ENCODE measurements at places on chromosomes 7 and 10. TPM values are rescaled to one million over a fixed set of nuclear protein-coding genes. Genes with fewer than 3 reads are reported as not detected.

The ABCC2 gene
- polyA plus RNA-seq = 0.48 TPM

DNA sequence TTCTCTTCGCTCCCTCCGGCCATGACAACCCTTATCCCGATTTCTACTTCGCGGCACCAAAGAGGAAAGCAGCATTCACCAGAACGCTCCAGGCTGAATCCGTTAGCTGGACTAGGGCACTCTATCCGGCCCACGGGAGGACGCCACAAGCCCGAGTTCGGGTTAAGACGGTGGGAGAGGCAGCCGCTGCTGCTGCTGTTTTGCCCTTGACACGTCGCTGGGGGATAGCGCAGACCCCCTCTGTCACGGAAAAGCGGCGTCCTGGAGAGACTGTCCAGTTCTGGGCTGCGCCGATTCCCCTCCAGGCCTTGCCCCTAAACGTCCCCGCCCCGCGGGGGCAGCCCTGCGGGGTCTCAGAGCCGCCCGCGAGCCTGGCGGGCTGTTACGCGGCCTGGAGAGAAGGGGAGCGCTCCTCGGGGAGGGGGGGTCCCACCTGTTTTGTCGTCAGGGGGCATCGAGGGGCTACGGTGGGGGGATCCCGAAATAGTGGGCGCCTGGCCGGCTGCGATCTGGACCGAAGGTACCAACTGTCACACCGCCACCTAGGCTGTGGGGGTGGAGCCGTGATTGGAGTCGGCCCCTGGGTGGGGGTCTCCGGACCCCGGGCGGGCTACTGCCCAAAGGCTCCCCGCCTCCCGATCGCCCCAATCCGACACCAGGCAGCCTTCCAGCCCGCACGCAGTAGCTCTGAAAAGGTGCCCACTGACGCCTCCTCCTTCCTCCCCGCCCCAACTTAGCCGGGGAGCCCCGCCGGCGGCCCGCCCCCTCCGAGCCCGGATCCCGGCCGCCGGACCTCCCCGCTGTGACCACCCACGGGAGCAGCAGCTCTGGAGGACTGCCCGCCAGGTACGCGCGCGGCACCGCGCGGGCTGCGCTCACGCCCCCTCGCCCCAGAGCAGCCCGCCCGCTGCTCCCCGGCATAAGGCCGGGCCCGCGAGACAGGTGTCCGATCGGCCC is 772 bp downstream of the SGMS1 start:
- peak; percentile 64 for DNase-seq

- no peak for DNase-seq
Observed at GRCh38 chr7:101104799-101105198, 19.5 kb downstream of the TRIM56 start.

DNA sequence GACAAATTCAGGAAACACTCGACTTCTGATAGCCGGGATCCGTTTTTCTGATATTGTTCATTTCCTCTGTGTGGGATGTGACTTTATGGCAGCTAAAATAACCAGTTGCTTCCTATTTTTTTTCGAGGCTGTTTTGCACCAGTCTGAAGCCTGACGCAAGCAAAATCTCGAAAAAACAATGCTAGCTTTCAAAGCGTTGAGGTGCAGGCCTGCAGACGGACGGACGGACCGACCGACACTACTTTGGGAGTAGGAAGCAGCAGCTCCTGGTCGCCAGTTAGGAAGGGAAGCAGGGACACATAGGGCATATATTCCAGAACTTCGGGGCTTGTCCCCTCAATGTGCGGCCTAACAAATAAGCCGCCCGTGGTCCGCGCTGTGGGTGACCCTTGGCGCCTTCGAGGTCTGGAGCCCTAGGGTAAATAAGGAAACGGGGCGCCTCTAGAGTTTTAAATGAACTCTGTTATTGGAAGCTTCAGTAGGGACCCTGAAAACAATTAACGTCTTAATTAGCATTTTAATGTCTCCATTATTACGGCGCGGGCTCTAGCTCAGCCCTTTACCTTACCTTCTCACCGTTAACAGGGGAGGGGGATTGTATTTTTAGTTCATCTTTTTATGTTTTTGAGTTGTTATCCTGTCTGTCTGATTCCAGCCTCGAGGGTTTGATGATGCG is 1.3 kb downstream of the HHEX start:
- DNase-seq = no peak

DNA sequence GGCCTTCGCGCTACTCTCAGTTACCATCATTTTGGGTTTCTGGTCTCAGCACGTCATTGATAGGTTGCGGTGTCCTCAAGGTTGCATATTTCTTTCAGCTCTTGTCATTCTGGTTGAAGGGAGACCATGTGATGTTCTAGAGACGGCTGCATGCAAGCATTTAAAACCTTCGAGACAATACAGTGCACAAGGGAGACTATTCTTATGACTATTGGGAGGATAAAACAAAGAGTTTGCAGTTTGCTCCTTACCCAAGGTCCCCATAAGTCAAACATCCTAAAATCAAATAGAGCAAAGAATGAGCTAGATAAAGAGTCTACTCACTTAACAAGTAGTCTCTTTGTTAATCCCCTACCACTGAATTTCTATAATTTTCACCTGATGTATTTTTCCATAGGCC is 39.1 kb downstream of the NPVF start:
- DNase-seq = no peak

GRCh38 chr7:151435971-151436370 is 4.0 kb downstream of the CRYGN start:
- no peak for DNase-seq

- DNase-seq = no peak
Observed at GRCh38 chr7:104973909-104974415, 40.0 kb upstream of the KMT2E start.

The ARHGAP21 gene
- 35.5 TPM for polyA plus RNA-seq

The ZNF804B gene
- polyA plus RNA-seq = not detected

DNA sequence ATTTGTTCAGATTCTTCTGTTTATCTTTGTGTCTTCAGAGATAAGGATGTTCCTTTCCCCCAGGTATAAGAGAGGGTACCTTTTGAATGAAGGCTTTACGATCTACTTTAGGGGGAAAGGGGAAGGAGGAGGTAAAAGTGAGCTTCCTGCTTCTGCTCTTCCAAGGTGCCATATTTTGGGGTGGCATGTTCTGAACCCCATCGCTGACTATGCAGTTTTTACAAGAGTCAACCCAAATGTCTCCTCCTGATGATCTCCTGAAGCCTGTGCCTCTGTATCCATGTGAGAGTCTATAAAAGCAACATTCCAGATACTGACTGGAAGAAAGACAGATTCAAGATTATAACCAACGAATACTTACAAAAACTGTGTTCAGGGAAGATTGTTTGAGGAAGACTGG is 102.5 kb downstream of the ZNF277 start:
- DNase-seq = no peak

- no peak for DNase-seq
Observed at GRCh38 chr10:73763343-73763742, 18.5 kb upstream of the CHCHD1 start.

The HERC4 gene
- 24.3 TPM for polyA plus RNA-seq

DNA sequence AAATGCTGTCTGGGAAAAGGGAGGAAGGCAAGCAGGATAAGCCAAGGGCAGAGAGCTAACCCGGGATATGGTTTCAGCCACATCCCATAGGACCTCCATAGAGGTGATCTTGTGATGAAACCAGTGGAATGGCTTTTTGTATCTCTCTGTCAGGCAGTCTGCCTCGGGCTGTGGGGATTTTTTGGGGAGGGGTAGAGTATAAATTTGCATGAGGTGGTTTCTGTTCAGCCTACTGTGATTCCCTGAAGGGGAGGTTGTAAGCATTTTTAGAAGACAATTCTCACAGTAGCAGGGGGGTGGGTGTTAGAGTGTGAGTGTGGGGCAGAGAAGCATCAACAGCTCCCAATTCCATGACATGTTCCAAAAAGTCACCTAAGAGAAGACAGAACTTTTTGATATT is 11.8 kb downstream of the OR9A2 start:
- no peak for DNase-seq

The CYP3A4 gene
- not detected for polyA plus RNA-seq

- peak; percentile 86 for DNase-seq
Observed at GRCh38 chr10:129951101-129951969, 12.7 kb downstream of the EBF3 start.

The IDI2 gene
- not detected for polyA plus RNA-seq

DNA sequence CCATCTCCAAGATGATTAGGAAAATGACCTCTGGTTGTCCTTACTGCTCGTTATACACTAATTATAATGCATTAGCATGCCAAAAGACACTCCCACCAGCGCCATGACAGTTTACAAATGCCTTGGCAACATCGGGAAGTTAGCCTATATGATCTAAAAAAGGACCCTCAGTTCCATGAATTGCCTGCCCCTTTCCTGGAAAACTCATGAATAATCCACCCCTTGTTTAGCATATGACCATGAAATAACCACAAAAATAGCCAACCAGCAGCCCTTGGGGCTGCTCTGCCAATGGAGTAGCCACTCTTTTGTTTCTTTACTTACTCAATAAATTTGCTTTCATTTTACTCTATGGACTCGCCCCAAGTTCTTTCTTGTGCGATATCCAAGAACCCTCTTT is 41.6 kb upstream of the KCNMA1 start:
- DNase-seq = no peak

GRCh38 chr10:44975431-44976331 is 2.9 kb downstream of the DEPP1 start:
- no peak for DNase-seq

DNA sequence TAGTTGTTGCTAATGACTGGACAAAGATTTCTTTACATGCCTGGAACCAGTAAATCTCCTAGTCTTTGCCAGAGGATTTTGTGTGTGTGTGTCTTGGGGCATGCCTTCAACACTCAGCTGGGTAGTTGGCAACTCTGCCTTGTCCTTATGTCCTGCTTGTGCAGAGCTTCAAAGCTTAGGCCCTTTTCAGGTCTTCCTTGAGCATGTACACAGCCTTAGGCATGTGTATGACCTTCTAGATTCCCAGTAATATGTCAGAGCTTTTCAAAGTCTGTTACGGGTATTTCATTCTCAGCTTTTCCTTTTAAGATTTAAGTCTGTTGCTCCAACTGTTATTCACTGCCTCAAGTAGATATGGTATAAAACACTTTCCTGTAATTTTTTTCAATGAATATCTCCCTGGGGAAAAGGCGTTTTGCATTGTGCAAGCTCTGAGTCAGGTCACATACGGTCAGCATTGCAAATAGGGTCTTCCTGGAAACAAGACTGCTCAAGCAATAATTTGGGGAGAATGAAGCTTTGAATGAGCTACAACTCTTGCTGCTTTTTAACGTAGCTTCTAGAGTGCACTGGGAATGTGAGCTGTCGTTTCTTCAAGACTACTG is 25.5 kb downstream of the SHOC2 start:
- no peak for DNase-seq

The TMEM273 gene
- not detected for polyA plus RNA-seq

- DNase-seq = peak; percentile 90
Observed at GRCh38 chr10:71812016-71812912, 38.8 kb downstream of the PSAP start.

DNA sequence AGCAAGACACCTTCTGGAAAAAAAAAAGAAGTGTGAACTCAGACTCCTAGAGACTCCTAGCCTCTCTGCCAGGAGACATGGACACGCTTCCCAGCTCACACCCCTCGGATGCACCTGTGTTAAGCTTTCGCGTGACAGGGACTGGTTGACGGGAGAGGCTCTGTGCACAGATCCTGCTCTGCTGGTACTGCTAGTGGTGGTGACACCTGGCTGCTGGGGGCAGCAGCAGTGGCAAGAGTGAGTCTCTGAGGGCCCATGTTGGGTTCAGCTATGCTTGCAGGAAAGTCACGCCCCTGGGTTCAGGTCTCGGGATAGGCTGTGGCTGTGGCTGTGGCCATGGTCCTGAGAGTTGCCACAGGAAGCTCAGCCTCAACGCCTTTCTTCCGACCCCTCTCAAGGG is 81.1 kb downstream of the XRCC2 start:
- DNase-seq = no peak

The CALHM1 gene
- polyA plus RNA-seq = not detected

The NME8 gene
- polyA plus RNA-seq = not detected

GRCh38 chr7:120402079-120402767 is 129.2 kb downstream of the KCND2 start:
- DNase-seq = no peak

DNA sequence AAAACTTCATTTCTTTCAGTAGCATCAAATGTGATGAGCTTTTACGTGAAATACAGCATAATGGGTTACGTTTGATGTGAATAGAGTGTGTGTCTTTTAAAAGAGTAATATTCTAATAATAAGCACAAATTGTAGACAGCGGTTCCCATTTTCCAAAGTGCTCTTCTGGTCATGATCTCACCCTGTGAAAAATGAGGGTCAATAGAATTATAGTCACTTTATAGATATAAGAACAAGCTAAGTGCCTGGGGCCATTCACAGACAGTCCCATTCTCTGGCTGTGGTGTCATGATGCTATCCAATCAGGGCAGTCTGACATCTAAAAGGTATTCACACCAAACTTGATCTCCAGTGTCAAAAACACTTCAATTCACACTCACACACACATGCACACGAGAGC is 830.8 kb upstream of the AUTS2 start:
- peak; percentile 22 for DNase-seq

- DNase-seq = no peak
Observed at GRCh38 chr7:45017253-45017652, 17.3 kb downstream of the CCM2 start.

DNA sequence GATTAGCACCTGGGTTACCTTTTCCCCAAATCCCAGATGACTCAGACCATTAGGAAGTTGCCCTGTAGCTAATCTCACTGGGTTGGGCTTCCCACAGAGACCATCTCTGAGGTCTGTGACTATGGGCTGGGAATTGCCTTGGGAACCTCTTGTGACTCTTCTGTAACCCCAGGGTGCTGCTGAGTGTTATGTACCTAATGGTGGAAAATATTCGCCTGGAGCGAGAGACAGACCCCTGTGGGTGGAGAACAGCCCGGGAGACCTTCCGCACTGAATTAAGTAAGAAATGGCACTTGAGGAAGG is 20.0 kb downstream of the STRIP2 start:
- DNase-seq = no peak

DNA sequence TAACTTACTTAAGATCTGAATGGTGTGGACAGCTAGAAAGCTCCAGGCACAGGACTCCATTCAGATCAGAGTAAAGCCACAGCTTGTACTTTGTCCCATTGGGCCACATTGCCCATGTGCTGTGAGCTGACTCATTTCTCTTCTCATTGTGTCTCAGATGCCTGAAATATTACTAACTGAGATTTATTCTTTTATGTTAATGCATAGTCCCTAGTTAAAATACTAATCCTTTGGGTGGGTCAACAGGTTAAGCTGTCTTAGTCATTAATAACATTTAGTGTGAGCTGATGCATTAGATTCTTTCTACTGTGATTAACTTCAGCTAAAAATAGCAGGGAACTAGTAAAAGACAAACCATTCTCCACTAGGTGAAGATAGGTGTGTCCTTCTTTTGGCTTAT is 104.7 kb upstream of the ARMC3 start:
- DNase-seq = no peak

- peak; percentile 58 for DNase-seq
Observed at GRCh38 chr7:150948791-150949251, 29.3 kb downstream of the KCNH2 start.

DNA sequence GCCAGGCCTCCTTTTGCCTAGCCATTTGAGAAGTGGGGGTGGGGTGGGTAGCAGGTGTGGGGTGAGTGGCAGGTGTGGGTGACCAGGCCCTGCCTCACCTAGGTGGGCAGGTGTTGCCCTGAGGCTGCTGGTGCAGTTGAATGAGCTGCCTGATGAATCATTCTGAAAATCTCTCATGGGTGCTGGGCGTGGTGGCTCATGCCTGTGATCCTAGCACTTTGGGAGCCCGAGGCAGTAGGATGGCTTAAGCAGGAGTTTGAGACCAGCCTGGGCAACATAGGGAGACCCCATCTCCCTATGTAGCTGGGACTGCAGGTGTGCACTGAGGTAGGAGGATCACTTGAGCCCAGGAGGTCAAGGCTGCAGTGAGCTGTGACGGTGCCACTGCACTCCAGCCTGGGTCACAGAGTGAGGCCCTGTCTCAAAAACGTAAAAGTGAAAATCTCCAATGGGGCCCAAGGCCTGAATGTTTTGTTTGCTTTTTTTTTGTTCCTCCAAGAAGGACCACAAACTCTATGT is 17.7 kb downstream of the TSPAN14 start:
- DNase-seq = no peak

The IFRD1 gene
- polyA plus RNA-seq = 31.0 TPM

Measured in SK-N-SH (cell line).